ENCODE measurements at places on chromosomes 1 and 21. TPM values are rescaled to one million over a fixed set of nuclear protein-coding genes. Genes with fewer than 3 reads are reported as not detected.

Gene SLC1A7
- total RNA-seq: 3.0 TPM

Gene PGLYRP3
- total RNA-seq: not detected

Gene OXCT2
- total RNA-seq: 4.1 TPM

Gene CCDC24
- total RNA-seq: 4.5 TPM

Gene FMOD
- 438 TPM for total RNA-seq

Gene FAM76A
- total RNA-seq: 19.0 TPM

Gene MCOLN3
- 2.3 TPM for total RNA-seq

Gene FCRL6
- total RNA-seq: not detected

Gene S100A11
- total RNA-seq: 196 TPM

Gene CHD5
- total RNA-seq: 3.2 TPM

Gene TAS1R1
- total RNA-seq: not detected

Gene FAM72D
- total RNA-seq: not detected
